Mesenchymal stem cell (in vitro differentiated cells and primary cell): ENCODE measurements at places on chromosomes 5 and 9.
A peak's percentile ranks its signal among the peaks of the same experiment; 100 is the strongest.

- DNase-seq = peak; percentile 56
Measured at GRCh38 chr9:20315677-20316076, 306.6 kb downstream of the MLLT3 start.

GRCh38 chr5:72288924-72289323, 31.1 kb downstream of the MRPS27 start:
- no peak for DNase-seq

DNA sequence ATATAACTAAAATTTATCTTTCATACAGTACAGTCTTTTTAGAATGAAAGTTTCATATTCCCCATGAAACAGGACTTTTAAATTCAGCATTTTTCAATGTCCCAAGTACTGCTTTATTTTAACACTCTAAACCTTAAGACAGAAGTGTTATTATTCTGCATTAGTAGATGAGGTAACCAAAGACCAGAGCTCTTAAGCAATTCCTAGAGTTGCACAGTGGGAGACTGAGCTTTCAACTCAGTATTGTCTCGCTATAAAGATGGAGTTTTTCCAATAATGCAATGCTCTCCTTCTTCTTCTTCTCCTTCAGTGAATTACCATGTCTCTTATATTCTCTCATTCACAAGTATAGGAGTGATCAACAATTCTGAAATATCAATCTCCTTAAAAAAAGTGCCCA, 479.7 kb downstream of the CETN3 start:
- peak; percentile 4 for DNase-seq

DNA sequence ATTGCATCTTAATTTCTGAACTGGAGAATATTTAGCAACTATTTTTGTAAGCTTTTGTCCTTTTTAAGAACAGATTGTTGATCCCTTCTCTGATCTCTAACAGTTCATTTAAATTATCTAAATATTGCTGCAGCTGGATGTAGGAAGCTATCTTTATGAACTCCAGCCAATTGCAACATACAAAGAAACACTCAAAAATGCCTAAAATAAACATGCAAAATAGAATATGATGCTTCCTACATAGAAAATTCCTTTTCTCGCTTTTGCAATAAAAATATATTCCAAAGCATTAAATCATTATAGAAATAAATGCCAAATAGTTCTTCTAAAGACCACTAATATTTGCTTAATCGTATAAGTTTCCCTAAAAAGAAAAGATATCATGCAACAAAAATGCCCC, 218.6 kb downstream of the LURAP1L start:
- DNase-seq = no peak

DNA sequence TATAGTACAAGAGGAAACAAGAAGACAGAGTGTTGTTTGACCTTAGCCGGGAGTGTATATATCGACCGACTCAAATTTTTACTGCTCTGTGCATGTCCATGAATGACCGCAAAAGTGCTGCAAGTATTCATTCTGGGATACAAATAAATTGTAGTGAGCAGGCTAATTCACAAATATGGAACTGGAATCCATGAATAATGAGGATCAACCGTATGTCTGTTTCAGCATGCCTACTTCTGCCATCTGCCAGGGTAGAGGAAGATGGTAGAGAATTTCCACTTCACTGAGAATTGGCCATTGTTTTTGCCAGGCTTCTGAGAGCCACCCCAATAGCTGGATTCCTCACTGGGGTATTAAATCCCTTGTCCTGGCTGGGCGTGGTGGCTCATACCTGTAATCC, 8.5 kb upstream of the RALGPS1 start:
- DNase-seq = no peak

GRCh38 chr5:81856948-81857928, 106.3 kb upstream of the SSBP2 start:
- DNase-seq = no peak

DNA sequence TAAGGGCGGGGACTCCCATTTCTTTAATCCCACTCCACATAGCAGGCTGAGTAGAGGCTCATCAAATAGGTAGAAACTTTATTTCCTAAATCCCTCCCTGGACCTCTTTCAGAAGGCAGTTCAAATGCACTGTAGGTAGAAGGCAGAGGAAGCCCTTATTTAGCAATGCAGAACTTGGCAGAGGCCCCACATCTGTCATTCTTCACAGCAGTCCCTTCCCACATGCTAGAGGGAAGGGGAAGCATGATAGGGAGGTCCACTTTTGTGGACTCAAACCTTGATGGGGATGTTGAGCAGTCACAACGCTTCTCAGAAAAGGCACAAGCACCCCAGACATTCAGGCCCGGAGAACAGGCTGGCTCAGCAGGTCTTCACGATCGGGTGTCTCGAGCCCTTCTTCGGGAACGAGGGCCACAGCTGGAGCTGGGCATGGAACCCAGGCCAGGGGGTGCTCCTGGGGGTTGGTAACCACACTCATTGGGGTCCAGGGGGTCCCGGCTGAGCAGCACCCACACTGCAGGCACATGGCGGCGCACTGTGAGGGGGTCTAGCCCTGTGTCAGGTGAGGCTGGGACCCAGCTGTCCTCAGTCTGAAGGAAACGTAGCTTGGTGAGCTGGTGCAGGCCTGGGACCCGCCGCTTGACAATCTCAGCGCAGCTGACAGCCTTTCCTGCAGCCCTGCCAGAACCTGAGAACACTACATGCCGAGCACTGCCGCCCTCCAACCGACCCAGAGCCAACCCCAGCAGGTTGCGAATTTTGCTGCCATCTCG, 1.3 kb downstream of the RPP25L start:
- DNase-seq = no peak

DNA sequence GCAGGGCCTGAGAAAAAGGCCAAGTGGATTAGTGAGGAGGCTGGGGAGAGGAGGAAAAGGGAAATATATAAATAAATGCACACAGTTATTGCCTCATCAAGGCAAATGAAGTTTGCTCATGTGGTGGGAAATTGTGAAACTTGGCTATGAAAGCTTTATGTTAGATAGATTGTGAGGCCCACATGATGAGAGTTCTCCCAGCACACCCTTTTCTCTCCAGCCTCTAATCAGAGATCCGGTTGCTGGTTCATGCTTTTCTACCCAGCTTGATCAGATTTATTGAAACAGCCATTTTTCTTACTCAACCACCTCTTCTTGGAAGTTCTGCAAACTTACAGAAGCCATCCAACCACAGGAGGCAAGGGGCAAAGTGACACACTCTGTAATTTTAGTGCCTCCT, 125.8 kb upstream of the KLF4 start:
- peak; percentile 71 for DNase-seq

GRCh38 chr9:110156416-110156815, 51.5 kb downstream of the C9orf152 start:
- DNase-seq = no peak

GRCh38 chr9:133421615-133422542, at the start of gene ADAMTS13:
ADAMTS13 (plus strand) TSS chr9:133422367; CDS start chr9:133422444, 77 bp downstream.
- peak; percentile 47 for DNase-seq

DNA sequence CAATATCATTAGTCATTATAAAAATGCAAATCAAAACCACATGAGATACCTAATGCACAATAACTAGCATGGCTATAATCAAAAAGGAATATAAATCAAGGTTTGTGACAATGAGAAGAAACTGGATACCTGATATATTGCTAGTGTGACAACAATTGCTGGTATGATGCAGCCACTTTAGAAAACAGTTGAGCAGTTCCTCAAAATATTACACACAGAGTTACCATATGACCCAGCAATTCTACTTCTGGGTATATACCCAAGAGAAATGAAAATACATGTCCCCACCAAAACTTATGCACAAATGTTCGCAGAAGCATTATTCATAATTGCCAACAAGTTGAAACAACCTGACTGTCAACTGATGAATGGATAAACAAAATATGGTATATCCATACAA, 339.7 kb upstream of the POU5F2 start:
- no peak for DNase-seq

DNA sequence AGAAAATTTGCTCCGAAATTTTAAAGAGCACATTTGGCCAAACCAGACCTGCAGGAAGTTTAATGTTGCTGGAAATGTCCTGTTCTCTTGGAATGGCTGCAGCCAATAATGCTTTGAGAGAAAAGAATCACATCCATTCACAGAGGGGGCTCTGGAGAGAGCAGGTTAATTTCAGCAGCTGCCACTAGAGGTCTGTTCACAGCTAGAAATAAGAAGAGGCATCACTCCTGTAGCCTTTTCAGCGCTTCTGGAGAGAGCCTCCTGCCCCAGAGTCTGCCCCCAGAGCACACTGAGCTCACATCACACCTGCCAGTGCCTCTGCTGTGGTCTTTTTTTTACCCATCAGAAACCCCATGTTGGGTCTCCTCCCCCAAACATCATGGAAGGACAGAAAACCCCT, 124.8 kb upstream of the RAD23B start:
- DNase-seq = peak; percentile 53

GRCh38 chr9:128862401-128862851, 19.3 kb downstream of the KYAT1 start:
- no peak for DNase-seq

GRCh38 chr5:151630088-151630487, 39.0 kb upstream of the FAT2 start:
- DNase-seq = no peak
